Karpas-422 (cell line): ENCODE measurements at places on chromosomes 4 and X. TPM values are rescaled to one million over a fixed set of nuclear protein-coding genes. Genes with fewer than 3 reads are reported as not detected.

Gene USP17L18
- not detected in 2 replicates for total RNA-seq

Gene ETDB
- not detected in 2 replicates for total RNA-seq

Gene NOX1
- not detected in 2 replicates for total RNA-seq

Gene NSG1
- total RNA-seq = 0.75 TPM in 1 of 2 replicates, not detected in the other

Gene TXK
- total RNA-seq = not detected in 2 replicates

Gene FAT1
- 0.15 TPM in 1 of 2 replicates, not detected in the other for total RNA-seq

Gene MAGEB17
- not detected in 2 replicates for total RNA-seq

Gene MRPL1
- 12.6 and 13.5 TPM in 2 replicates for total RNA-seq

Gene WAS
- 63.4 and 83.6 TPM in 2 replicates for total RNA-seq

Gene CSAG1
- total RNA-seq = not detected in 2 replicates
